CD4-positive, alpha-beta T cell treated with Interleukin-2 at 100 ng/mL for 4 hours (primary cell): ENCODE measurements at places on chromosomes 4 and X.

DNA sequence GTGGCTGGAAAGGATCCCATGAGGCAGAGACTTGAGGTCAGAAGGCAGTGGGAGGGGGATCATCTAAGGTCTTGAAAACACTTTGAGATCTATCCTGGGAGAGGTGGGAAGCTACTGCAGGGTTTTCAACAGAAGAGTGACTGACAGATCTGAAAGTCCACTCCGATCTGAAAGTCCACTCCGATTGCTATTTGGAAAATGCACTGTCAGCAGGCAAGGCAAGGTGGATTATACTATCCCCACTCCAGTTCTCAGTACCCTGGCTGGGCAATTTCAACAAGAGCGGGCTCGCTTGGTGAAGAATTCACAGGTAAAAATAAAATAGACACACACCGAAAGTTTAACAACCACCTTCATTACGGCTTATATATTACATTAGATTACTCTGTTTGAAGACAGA, 42.3 kb upstream of the C1QTNF7 start:
- no peak for DNase-seq

- DNase-seq, result no peak
Observed at GRCh38 chr4:83581411-83582288, 45.7 kb downstream of the GPAT3 start.

DNA sequence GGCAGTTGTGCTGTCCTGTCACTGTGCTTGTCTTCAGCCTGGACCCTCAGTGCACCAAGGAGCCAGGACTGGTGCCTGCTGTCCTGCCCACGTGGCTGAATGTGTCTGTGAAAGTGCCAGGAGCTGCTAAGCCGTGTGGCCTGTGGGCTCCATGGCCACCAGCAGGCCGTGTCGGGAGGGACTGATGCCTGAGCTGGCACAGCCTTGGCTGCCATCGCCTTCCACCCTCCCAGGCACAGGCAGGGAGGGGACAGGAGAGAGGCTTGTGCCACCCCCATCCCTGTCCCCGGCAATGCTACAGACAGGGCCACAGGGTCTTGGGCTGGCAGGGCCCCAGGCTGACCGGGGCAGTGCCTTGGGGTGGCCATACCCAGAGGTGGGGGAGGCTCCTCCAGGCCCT, 24.8 kb downstream of the DOK7 start:
- no peak for DNase-seq

DNA sequence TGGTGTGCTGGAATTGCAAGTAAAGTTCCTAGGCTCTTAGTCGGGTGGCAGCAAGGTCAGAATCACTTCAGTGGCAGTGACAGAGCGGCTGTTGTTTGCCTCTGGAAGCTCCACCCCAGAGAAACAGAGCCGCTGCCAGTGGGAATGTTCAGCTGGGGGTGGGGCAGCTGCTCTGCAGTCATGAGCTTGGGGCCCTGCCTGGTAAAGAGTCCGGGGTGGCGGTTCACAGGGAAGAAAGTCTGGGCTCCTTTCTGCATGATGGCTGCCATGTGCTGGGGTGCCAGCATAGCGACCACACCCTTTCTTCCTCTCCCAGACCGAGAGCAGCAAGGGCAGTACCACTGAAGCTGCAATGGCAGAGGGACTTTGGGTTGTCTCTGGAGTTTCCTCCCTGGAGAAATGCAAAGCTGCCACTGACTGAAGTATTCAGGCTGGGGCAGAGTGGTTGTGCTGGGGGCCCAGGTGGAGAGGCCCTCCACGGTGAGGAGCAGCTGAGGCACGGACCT, 108.8 kb upstream of the CENPE start:
- no peak for DNase-seq

- no peak for DNase-seq
Observed at GRCh38 chr4:51923343-51923742, 80.4 kb downstream of the DCUN1D4 start.

GRCh38 chr4:127244515-127244914, 388.2 kb upstream of the INTU start:
- no peak for DNase-seq

GRCh38 chrX:96453139-96453538, 231.5 kb upstream of the DIAPH2 start:
- DNase-seq, result no peak

- no peak for DNase-seq
Observed at GRCh38 chrX:101460669-101461068, 24.6 kb upstream of the ARMCX4 start.

- no peak for DNase-seq
Observed at GRCh38 chr4:169179609-169180521, 90.9 kb downstream of the SH3RF1 start.

GRCh38 chrX:16804923-16805464, 18.7 kb downstream of the TXLNG start:
- no peak for DNase-seq

GRCh38 chr4:127629371-127629770, 3.4 kb upstream of the INTU start:
- DNase-seq, result no peak

- no peak for DNase-seq
Observed at GRCh38 chrX:21926527-21927278, 13.8 kb upstream of the SMS start.
